ENCODE measurements at places on chromosomes 2 and 18.

DNA sequence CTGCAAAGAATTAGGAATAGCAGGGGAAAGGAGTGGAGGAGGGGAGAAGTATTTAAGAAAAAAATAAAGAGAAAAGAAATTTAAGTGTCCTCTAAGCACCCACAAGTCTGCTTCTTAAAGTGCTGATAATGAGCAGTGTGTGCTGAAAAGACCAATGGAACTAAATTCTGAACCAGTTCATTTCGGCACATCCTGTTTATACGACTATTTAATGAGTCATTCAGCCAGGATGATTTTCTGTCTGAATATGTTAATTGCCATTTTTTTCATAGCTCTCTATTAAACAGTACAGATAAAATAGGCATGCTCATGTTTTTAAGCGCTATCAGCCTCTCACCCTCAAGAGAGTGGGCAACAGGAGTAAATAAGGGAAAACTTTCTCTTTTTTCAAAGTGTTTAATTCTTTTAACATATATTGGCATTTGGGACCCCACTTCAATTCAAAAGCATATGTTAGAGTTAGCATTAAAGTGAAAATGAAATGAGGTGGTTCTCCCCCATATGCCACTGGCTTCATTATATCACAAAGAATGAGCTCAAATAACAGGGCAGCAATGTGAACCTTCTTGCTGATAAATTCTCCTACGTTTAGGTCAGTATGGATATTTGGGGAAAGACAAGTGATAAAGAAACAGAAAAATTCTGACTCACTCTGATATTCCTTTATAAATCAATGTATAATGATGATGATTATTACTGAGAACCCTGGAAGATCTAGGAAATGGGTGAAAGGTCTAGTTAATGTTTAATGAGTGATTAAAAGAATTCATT is 87.5 kb downstream of the TCF4 start:
- no peak for DNase-seq

DNA sequence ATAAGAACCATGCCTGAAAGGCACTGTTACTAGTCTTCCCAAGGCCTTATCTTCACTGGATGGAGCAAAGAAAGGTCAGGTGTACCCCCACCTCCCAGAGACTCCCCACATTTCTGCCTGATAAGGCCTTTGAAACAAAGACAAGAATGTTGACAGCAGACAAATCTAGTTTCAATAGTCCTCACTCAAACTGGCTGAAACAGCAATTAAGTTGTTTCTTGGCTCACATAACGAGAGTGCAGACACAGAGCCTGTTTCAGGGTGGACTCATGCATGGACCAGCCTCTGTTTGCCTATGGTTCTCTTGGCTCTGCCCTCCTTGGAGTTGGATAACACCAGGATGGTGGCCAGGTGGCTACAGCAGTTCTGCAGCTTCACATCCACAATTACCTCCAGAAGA is 7.5 kb upstream of the CFAP221 start:
- no peak for DNase-seq

GRCh38 chr18:62097698-62098097 is 89.2 kb downstream of the PIGN start:
- no peak for DNase-seq

- no peak for DNase-seq
Measured at GRCh38 chr2:171595456-171595855, 73.2 kb downstream of the CYBRD1 start.

DNA sequence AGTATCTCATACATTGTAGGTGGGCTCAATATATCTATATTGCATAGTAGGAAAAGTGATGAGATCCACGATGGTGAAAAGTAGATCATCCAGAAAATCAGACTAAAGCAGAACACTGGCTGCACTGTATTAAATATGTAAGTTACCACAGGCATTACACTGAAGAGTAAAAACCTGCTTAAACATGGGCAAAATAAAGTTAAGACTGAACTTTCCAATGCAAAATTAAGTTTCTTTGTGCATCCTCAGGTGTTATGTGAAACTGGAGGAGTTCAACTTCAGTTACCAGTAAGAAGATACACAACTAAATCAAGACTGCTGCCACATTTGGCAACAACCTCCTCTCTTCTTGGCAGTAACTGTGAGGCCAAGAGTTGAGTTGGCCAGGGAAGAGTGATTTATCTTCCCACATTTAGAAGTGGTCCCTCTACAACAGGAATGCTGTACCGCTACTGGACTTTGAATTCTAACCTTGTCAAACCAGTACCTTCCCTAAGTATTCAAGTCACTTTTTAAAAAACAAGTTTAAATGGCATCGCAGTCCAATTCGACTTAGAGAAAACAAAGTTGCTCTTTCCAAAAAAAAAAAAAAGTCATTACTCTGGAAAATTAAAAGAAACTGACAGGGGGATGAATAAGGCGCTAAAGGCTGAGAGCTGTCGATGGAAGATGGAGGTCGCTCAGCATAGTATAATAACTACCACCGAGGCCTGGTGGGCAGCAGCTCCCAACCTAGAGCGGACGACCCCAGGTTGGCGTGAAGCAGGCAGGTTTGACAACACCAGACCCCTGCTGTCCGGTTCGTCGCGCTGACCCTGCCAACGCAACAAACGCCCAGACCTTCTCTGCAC is 1.1 kb downstream of the MAP4K3 start:
- no peak for DNase-seq

- no peak for DNase-seq
Measured at GRCh38 chr2:134365356-134365755, 111.5 kb downstream of the MGAT5 start.

- DNase-seq, result no peak
Measured at GRCh38 chr18:5546660-5547059, 2.9 kb upstream of the EPB41L3 start.

DNA sequence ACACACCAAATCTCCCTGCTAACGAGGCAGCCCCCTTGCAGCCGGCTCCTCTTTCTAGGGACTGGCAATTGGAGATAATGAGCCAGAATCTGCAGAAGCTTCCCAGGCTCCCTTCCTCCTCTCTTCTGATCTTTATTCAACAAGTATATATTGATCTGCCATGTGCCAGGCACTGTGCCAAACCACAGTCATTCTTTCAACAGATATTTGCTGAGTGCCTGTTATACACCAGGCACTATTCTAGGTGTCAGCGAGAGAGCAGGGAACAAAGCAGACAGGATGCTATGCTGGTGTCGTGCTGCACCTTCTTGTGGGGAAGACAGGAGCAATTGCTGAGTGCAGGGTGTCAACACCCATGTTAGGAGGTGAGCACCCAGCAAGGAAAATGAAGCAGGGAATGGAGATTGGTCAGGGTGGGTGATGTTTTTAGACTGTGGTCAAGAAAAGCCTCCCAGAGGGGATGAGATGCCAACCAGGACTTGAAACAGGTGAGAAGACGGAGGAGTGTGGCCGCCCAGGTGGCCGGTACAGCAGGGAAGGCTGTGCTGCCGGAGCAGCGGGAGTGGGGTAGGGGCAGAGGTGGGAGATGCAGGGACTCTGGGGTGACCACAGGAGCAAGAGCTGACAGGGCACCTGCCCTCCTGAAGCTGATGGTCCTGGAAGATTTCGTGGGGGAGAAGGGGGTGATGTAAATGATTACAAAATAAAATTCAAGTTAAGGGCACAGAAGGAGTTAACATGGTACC is 307.6 kb upstream of the RAB12 start:
- DNase-seq, result no peak

GRCh38 chr2:204657024-204657423 is 111.7 kb downstream of the PARD3B start:
- DNase-seq, result no peak

GRCh38 chr2:146927080-146927711 is 917.6 kb upstream of the ACVR2A start:
- no peak for DNase-seq

- DNase-seq, result no peak
Measured at GRCh38 chr2:220555961-220556630, 928.7 kb downstream of the SLC4A3 start.

DNA sequence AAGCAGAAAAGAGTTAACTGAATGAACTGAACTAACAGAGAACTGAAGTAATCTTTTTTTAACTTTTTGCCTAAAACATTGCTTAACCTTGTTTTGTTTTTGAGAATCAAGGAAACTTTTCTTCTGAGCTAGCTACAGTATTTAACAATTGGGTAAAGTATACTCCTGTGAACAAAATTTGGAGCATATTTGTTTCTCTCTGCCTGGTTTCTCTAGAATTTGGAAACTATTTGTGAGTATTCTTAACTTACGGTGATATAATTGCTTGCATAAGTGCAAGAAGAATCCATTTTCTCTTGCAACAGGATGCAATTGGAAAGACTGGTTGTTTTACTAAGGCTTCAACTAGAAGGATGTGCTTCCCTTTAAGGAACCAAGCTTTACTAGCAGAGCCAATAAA is 65.9 kb upstream of the FAM98A start:
- no peak for DNase-seq

GRCh38 chr2:109427661-109428091 is 186.1 kb downstream of the SEPTIN10 start:
- DNase-seq, result no peak

- no peak for DNase-seq
Measured at GRCh38 chr2:202065876-202066275, 7.2 kb upstream of the KIAA2012 start.

- DNase-seq, result no peak
Measured at GRCh38 chr18:56645415-56646016, 5.6 kb upstream of the WDR7 start.

DNA sequence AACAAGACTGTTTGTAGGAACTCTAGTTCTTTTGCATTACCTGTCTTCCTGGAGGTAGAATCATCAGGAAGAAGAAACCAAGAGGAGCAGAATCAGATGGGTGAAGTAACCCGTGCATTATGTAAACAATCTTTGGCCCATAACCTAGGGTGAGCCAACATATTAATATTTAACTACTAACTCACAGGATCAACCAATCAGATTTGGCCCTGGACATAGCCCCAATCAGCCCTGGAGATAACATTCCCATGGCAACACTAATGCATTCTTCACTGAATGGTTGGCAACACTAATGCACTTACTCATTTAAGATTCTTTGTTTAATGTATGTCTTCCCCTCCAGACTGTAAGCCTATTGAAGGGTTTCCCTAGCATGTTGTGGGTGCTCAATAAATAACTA is 72.0 kb upstream of the CTAGE1 start:
- no peak for DNase-seq

DNA sequence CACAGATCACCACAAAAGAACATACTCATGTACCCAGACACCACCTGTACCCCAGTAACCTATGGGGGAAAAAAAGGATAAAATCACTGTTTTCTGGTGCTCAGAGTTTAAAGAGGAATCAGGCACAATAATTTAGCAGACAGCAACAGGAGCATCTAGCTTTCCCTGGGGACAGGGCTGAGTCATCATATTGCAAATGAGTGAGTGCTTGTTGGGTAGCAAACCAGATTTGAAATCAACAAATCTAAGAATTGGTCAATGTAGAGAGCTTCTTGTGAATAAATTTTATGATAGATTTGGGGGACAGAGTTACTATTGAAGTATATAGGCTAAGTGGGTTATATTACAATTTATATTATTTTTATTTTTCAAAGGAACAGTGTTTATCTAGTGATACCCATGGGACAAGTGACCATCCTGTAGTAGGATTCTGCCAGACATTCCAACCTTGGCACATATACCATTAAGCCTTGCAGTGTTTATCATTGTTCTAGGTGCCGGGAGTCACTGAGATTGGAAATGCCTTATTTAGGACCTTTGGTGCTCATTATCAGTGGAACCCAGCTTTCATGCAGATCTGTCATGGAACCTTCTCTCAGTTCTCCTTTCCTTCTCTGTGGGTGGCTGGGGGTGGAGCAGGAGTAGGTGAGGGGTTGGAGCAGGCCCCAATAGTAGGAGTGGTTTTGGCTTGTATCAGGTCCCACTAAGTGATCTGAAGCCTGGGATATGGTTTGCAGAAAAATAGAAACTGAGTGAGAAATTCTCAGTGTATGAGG is 117.2 kb downstream of the CERS6 start:
- DNase-seq, result no peak

GRCh38 chr18:46700066-46700824 is 43.2 kb upstream of the LOXHD1 start:
- DNase-seq, result no peak

DNA sequence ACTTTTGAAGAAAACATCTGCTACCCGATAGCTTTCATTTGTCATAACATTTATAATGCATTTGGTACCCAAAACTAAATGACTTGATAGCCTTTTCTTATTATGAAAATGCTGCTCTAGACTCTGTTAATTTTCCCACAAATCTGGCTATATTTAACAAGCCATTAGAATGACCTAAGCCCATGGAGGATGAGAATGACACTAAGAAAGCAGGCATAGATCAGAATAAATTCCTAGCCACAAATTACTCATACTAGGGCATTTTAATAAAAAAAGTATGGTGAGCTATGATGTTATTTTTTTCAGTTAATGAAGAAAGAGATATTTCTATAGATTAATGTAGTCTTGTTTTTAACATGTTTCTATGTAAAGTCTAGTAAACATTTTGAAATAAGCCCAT is 1728.3 kb downstream of the SUCLG1 start:
- DNase-seq, result no peak

- no peak for DNase-seq
Measured at GRCh38 chr2:233199870-233200269, 51.6 kb upstream of the ATG16L1 start.

DNA sequence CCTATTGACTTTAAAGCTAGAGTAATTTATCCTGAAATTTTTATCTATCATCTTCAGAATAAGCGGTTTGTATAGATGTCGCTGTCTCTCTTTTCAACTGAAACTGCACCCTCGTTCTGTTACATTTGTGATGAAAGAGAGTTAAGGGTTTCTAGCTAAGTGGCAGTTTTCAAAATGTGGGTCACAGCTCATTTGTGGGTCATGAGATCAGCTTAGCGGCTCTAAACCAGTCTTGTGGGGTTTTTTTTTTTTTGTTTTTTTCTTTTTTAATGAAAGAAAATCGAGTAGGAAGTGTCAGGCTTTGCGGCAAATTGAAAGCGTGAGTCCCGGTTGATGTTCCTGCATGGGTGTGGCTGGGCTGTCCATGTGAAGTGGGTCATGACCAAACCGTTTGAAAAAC is 31.2 kb downstream of the SALL3 start:
- DNase-seq, result no peak

DNA sequence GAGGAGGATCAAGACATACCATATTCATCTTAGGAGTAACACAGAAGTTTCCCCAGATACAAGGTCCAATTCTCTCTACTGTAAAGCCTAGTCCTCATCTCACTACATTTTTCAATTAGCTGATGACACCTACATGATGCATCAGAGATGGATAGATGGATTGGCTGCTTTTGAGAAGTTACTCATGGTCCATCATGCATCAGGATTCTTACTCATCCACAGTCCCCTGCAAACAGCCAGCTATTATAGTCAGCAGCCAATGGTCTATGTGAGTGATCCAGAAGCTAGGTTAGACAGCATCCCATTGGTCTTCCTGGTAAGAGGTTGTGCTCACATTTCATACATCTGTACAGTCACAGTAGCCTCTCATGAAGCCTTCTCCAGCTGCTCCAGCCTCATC is 154.5 kb upstream of the NRP2 start:
- no peak for DNase-seq

GRCh38 chr2:10326151-10326616 is 23.5 kb downstream of the HPCAL1 start:
- no peak for DNase-seq

- DNase-seq, result no peak
Measured at GRCh38 chr2:137764646-137765045, 199.6 kb upstream of the HNMT start.

All from GM12891 (cell line).